ENCODE measurements at places on chromosomes 12 and 14. TPM values are rescaled to one million over a fixed set of nuclear protein-coding genes. Genes with fewer than 3 reads are reported as not detected.
A peak's percentile ranks its signal among the peaks of the same experiment; 100 is the strongest.

OAS2 gene
- total RNA-seq, result 16.2 TPM

CSAD gene
- 56.7 TPM for total RNA-seq

ZFHX2 gene
- total RNA-seq, result 0.22 TPM

DNA sequence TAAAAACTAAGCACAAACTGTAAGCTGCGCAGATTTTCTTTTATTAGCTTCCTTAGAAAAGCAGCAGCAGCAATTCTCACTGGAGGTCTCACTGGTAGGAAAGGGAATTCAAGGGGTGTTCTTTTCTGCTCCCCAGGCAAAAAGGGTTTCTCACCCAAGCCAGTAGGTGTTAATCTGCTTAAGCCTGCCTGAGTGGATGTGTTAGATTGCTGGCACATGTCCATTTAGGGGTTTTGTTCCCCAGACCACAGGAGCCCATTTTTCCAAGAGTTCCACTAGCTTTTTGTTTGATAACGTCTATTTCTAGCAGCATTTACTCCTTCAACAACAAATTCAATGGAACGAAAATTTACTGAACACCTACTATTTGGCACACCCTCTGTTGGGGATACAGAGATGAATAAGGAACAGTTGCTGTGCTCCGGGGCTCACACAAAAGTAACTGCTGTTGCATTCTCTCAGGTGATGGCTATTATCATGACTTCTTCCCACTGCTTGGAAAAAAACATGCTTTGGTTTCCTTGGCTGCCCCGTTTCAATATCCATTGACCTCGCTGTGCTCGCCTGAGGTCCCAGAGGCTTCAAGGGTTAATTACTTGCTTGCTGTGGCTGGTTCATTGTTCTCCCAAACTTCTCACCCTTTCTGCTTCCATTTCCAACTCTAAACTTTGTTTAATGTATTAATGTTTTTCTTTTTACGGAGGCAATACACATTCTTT, 31.1 kb upstream of the RIC8B start:
- no peak for DNase-seq

DNA sequence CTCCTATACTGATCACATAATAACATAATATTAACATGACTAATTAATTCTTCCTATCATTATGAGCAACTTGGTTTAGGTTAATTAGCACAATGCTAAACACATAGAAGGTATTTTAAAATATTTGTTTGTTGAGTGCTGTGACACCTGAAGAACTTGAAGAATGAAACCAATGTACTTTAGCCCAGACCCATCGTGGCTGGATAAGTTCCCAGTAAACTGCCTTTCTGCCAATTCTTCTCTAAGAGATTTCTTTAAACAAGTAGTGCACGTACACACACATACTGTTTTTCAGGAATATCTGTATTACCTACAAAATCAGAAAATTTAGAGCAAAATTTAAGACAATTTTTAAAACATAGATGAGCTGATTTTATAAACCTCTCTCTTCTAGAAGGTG, 207.4 kb upstream of the SSTR1 start:
- DNase-seq, result no peak

- DNase-seq, result no peak
These were observed 100.2 kb downstream of the RIMBP2 start for GRCh38 chr12:130615861-130616345.

DNA sequence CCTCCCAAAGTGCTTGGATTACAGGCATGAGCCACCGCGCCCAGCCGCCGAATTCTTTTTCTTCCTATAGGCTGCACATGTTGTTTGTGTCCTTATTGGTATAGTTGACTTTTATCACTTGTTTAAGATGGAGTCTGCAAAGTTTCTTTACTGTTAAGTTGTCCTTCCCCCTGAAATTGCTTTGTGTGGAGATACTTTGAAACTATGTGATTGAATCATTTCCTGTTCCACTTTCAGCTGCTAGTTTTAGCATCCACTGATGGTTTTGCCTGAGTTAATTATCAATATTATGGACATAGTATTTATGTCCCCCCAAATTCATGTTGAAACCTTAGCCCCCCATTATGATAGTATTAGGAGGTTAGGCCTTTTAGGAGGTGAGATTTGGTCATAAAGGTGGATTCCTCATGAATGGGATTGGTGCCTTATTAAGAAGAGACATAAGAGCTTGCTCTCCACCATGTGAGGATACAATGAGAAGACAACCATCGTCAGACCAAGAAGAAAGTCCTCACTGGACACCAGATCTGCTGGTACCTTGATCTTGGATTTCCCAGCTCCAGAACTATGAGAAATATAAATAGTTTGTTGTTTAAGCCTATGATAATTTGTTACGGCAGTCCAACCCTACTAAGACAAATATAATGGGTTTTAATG, 34.9 kb downstream of the PPHLN1 start:
- no peak for DNase-seq

DNA sequence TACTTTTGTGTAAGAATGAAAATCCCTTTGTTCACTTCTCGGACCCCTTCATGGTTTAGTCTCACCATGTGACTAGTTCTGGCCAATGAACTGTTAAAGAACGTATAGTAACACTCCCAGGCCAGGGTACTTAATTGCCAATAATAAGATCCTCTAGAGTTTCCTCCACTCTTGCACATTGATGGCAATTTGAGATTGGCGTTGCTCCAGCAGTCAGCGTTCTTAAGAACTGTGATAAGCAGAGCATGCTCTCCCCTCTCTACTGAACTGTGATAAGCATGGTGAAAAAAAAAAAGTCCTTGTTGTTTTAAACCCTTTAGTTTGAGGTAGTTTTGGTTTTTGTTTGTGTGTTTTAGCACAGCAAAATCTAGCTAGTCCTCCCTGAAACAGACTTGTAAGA, 854.5 kb downstream of the SLC6A15 start:
- DNase-seq, result no peak

DNA sequence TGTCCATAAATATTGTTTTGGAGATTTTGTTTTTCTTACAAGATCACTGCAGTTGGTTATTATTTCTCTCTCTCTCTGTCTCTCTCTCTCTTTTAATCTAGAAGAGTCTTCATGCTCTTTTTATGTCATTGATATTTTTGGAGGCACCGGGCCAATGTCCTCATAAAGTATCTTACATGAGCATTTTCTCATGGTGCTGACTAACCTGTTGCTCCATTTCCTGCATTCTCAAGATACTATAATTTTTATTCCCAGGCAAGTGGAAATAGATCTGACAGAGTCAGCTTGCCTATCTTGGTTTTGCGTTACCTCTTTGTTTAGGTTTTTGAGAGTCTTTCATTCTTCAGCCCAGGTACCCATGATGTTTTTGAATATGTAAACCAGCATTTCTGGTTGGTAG, 938.8 kb upstream of the FBXO33 start:
- DNase-seq, result no peak

C2CD5 gene
- total RNA-seq, result 21.8 TPM

OAS1 gene
- 2.6 TPM for total RNA-seq

KRT3 gene
- total RNA-seq, result not detected

GRCh38 chr12:544941-545635, 85.3 kb downstream of the B4GALNT3 start:
- DNase-seq, result no peak

DNA sequence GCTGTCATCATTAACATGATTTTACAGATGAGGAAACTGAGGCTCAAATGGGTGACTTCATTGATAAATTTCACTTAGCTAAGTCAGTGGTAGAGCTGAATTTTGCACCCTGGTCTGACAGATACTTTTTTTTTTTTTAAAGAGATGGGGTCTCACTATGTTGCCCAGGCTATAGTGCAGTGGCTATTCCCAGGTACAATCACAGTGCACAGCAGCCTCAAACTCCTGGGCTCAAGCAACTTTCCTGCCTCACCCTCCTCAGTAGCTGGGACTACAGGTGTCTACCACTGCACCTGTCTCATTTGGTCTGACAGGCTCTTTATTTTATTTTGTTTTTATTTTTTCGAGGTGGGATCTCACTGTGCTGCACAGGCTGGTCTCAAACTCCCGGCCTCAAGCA, 24.2 kb upstream of the CORO1C start:
- DNase-seq, result no peak

- DNase-seq, result no peak
These were observed 37.6 kb downstream of the PLEKHG7 start for GRCh38 chr12:92740411-92740810.

DNA sequence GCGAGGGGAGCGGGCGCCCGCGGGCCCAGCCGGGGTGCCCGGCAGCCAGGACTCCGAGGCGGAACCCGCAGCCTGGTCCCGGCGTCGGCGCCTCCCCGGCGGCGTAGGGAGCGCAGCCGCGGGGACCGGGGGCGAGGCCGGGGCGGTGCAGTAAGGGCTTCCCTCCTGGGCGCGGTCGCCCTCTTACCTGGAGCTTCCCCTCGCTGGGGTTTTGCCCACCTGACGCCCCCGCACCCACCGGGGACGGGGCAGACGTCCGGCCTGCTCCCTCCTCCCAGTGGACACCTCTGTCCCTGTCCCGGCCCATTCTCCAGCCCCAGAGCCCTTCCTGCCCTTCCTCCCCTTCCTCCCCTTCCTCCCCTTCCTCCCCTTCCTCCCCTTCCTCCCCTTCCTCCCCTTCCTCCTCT, 413 bp upstream of the TUBA1C start:
- DNase-seq, result peak; percentile 5

DNA sequence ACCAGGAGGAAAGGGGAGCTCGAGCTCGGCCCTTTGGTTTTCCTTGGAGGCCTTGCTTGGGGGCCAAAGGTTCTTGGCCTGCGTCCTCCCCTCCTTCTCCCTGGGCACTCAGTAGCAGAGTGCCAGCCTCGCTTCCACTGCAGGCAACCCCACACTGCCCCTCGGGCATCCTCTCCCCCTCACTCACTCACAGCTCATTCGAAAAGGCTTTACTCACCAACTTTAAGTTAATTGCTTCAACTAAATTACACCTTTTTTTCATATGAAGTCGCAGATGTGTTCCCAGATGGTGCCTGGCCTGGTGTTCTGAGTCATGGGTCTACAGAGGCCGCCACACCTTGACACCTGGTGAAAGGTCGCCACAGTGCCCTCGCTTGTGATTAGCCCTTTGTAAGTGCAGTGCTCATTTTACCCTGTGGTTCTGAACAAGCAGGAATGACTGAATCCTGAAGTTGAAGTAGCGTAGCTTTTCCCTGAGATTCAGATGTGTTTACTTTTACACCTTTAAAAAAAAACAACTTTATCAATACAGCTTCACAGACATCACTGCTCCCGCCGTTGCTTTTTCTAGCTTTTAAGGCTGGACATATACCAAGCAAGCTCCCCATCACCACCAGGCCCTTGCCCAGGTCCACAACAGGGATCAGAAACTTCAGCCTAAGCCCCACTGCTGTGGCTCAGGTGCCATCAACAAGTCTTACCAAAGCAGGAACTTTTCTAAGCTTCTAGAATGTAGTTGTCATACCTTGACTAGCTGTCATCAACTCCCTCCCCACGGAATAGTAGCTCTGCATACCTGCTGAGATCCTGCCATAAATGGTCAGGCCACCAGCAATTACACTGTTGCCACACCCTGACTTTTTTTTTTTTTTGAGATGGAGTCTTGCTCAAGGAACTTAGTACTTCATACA, 20.3 kb upstream of the ADIPOR2 start:
- DNase-seq, result no peak

GRCh38 chr14:19917955-19918518, 2.4 kb upstream of the OR4K5 start:
- DNase-seq, result no peak

AHNAK2 gene
- total RNA-seq, result 0.05 TPM

- no peak for DNase-seq
These were observed 624.9 kb upstream of the FOXG1 start for GRCh38 chr14:28141662-28142061.

GRCh38 chr12:49413010-49413409, 45.7 kb downstream of the SPATS2 start:
- no peak for DNase-seq

All from CD4-positive, alpha-beta T cell (primary cell).